ENCODE measurements at places on chromosomes 16 and 17.

GRCh38 chr16:48330189-48330840 is 54.9 kb downstream of the SIAH1 start:
- H3K27me3 ChIP-seq = no peaks in the 10 kb centered on the region
- no peak for DNase-seq
- H3K4me1 ChIP-seq = no peaks in the 10 kb centered on the region
- no peak overlapping the region for H3K27ac ChIP-seq

DNA sequence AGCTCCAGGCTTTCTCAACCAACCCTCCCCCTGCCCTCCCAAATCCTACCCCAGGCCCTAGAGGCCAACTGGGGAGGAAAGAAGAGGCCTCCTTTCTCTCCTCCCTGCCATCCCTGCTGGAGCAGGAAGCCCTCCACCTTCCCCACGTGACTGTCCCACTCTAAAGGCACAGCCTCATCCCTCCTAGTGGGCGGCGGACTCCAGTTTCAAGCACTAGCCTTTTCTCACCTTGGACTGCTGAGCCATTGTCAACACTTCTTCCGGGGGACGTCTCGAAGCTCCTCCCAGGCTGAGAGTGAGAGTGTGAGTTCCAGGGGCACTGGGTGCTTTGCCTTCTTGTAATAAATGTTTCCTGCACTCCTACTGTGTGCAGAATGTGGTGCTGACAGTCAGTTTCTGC is 21.4 kb upstream of the IRX6 start:
- H3K4me1 ChIP-seq = no peaks in the 10 kb centered on the region
- no peak overlapping the region for H3K27ac ChIP-seq
- DNase-seq = no peak
- H3K4me3 ChIP-seq = no peak overlapping the region
- no peaks in the 10 kb centered on the region for H3K36me3 ChIP-seq

DNA sequence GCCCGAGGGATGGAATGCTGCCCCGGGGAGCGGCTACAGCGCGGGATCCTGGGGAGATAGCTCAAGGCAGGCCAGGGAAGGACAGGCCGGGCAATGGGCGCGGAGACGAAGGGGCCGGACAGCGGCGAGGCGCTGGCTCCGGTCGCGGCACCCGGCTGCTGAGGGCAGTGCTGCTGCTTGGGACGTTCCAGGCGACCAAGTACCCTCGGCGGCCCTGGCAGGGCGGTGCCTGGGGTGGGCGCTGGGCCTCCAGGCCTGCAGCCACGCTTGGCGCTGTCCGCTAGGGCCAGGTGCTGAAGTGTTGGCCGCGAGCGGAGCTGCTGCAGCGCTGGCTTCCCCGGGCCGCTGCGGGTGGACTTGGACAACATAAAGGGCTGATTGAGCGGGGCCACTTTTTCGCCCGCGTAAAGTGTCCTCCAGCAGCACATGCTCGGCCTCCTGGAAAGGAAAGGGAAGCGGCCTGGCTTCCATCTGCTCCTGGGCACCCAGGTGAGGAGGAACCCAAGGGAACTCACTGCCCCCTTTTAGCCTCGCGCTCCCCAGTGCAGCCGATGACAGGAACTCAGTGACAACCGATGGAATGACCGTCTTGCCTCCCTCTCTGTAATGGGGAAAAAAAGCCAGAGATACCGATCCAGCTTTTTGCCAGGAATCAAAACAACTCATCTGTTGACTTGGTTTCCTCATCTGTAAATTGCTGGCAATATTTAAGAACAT is 23.7 kb downstream of the CLEC3A start:
- no peak overlapping the region for H3K27ac ChIP-seq
- H3K36me3 ChIP-seq = no peaks in the 10 kb centered on the region
- no peaks in the 10 kb centered on the region for H3K4me1 ChIP-seq

GRCh38 chr17:49209061-49209571 is 1.3 kb downstream of the GNGT2 start:
- H3K36me3 ChIP-seq = no peaks in the 10 kb centered on the region
- H3K4me1 ChIP-seq = no peaks in the 10 kb centered on the region
- H3K4me3 ChIP-seq = no peak overlapping the region
- no peak for DNase-seq
- peak overlapping the region; percentile 77 for H3K27ac ChIP-seq

DNA sequence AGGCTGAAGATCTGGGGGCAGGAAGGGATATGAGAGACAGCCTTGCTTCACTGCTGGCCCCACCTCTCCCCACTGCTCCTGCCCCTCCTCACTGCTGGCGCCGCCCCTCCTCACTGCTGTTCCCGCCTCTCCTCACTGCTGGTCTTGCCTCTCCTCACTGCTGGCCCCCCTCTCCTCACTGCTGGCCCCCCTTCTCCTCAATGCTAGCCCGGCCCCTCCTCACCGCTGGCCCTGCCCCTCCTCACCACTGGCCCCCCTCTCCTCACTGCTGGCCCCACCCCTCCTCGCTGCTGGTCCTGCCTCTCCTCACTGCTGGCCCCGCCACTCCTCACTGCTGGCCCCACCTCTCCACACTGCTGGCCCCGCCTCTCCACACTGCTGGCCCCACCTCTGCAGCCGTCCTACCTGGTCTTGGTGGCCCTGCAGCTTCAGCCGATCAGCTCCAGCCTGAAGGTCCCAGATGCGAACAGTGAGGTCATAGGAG is 9.5 kb upstream of the PAM16 start:
- DNase-seq = no peak
- H3K4me3 ChIP-seq = no peak overlapping the region
- no peaks in the 10 kb centered on the region for H3K4me1 ChIP-seq
- H3K27me3 ChIP-seq = no peaks in the 10 kb centered on the region
- H3K36me3 ChIP-seq = no peaks in the 10 kb centered on the region

- H3K27me3 ChIP-seq = no peaks in the 10 kb centered on the region
- no peak for DNase-seq
- no peak overlapping the region for H3K27ac ChIP-seq
These were observed 35.4 kb upstream of the ABCC11 start for GRCh38 chr16:48282636-48283263.

DNA sequence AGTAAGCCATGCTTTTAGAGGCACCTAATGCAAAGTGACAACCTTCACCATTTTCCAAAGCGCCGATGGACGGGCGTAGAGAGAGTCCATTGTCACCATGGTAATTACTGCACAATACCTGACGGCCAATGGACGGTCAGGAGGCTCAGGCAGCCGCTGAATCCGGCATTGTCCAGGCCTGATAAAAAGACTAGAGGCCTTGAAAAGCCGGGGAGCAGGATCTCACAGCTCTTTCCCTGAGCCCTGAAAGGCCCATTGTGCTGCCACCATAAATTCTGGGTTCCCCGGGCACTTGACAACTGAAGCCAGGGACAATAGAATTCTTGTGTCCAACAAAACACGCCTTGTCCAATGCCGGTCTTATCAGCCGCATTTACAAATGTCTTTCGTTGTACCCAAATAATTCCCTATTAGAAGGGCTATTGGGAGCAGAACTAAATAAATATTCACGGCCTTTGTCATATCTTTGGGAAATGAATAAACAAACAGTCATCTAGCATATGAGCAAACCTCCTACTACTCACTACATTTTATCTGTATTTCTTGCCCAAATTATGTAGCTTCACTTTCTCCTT is 62.4 kb downstream of the CDH11 start:
- no peaks in the 10 kb centered on the region for H3K4me1 ChIP-seq
- H3K36me3 ChIP-seq = no peaks in the 10 kb centered on the region
- no peak overlapping the region for H3K27ac ChIP-seq

DNA sequence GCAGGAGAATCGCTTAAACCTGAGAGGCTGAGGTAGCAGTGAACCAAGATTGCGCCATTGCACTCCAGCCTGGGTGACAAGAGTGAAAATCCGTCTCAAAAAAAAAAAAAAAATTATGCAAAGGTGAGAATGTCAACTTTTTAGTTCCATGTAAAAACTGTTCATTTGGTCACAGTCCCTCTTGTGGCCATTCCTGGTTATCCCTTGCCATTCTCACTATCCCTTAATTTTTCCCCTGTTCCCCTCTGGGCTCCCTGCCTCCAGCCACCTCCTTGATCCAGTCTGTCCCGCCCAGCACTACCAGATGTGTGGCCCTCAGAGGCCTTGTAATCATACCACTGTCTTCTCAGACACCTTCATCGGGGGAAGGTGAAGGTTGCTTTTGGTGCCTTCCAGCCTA is 23.4 kb downstream of the DCAF7 start:
- H3K36me3 ChIP-seq = no peaks in the 10 kb centered on the region
- DNase-seq = no peak
- H3K27ac ChIP-seq = no peak overlapping the region
- no peaks in the 10 kb centered on the region for H3K27me3 ChIP-seq

- H3K36me3 ChIP-seq = no peaks in the 10 kb centered on the region
- peaks cover 22% of the 10 kb centered on the region for H3K4me1 ChIP-seq
- peak; percentile 69 for DNase-seq
- peak overlapping the region; percentile 91 for H3K27ac ChIP-seq
- no peaks in the 10 kb centered on the region for H3K27me3 ChIP-seq
- H3K4me3 ChIP-seq = peak overlapping the region; percentile 65
These were observed 479 bp downstream of the ITGA3 start for GRCh38 chr17:50056217-50056960.

DNA sequence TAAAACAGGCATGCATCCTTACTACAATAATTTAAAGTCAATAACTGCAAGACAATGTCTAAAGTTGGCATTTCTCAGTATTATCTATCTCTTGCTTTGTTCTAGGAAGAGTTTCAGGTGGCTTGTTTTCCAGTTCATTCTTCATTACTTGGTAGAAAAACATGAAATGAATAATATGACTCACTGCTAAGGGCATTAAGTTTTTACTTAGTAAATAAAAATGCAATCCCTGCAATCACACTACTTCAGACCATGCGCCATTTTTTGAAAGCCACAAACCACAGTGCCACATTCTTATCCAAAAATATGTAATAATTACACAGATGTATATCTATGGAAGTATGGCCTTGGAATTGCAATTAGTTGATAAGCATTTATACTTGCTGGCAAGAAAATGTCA is 55.4 kb downstream of the CREBBP start:
- H3K27ac ChIP-seq = no peak overlapping the region
- no peaks in the 10 kb centered on the region for H3K27me3 ChIP-seq
- peaks cover 29% of the 10 kb centered on the region for H3K4me1 ChIP-seq
- no peak for DNase-seq
- no peak overlapping the region for H3K4me3 ChIP-seq

DNA sequence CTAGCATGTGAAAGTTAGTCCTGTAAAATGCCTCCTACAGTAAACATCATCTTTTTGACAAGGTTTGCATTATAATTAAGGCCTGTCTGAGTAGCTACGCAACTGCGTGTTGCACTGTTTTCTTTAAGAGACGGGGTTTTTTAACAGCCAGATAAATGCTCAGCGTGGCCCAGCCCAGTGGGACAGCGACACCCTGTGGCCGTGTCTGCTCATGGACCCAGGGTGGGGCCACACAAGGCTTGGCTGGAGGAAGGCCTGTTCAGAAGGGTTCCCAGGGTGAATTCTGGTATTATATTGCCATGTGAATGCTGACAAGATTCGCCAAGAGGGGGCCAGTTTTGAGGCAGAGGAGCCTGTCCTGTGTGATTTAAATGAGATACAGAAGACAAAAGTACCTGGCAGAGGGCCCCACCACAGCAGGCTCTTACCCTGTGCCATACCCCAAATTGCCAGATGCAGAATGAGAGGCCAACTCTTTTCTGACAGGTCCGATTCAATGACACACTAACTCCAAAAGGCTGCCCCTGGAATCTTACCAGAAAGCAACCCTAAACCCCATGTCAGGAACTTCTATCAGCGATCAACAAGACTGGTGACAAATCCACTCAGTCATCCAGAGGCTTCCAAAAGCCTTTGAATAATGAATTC is 65.9 kb upstream of the IRX6 start:
- H3K4me1 ChIP-seq = no peaks in the 10 kb centered on the region
- H3K27ac ChIP-seq = no peak overlapping the region
- no peak for DNase-seq
- no peak overlapping the region for H3K4me3 ChIP-seq
- no peaks in the 10 kb centered on the region for H3K36me3 ChIP-seq

- no peaks in the 10 kb centered on the region for H3K36me3 ChIP-seq
- H3K4me3 ChIP-seq = no peak overlapping the region
- no peak overlapping the region for H3K27ac ChIP-seq
- H3K4me1 ChIP-seq = no peaks in the 10 kb centered on the region
- no peaks in the 10 kb centered on the region for H3K27me3 ChIP-seq
- DNase-seq = no peak
These were observed 43.7 kb downstream of the IL21R start for GRCh38 chr16:27445502-27446175.

DNA sequence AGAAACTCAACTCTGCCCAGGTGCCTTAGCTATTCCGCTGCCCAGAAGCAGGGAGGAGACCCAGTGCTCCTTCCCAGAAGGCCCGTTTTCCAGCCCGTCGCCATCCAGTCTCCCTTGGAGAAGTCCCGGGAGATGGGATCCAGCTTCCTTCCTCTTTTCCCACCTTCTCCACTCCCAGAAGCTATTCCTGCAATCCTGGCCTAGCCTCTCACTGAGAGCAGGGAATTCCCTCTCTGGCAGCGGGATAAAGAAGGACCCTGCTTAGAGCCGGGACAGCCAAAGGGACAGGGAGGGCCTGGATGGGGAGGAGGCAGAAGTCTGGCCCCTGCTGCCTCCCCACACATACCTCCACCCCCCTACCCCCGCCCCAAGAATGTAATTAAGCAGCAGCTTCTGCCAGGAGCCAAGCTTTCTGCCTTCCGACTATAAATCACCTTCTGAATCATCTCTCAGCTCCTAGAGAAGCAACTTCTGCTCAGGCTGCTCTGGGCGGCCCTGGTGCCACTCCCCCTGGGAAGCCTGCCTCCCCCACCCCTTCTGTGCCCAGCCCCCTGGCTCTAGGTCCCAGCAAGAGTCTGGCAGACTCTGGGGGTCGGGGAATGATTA is 6.4 kb downstream of the WNT3 start:
- H3K27me3 ChIP-seq = no peaks in the 10 kb centered on the region
- no peak overlapping the region for H3K4me3 ChIP-seq
- H3K36me3 ChIP-seq = no peaks in the 10 kb centered on the region
- no peak overlapping the region for H3K27ac ChIP-seq
- no peaks in the 10 kb centered on the region for H3K4me1 ChIP-seq

- H3K4me1 ChIP-seq = peaks cover 4% of the 10 kb centered on the region
- DNase-seq = peak; percentile 73
- H3K27me3 ChIP-seq = no peaks in the 10 kb centered on the region
- no peaks in the 10 kb centered on the region for H3K36me3 ChIP-seq
- peak overlapping the region; percentile 97 for H3K27ac ChIP-seq
These were observed 723 bp upstream of the SPAG5 start for GRCh38 chr17:28599311-28600184.

DNA sequence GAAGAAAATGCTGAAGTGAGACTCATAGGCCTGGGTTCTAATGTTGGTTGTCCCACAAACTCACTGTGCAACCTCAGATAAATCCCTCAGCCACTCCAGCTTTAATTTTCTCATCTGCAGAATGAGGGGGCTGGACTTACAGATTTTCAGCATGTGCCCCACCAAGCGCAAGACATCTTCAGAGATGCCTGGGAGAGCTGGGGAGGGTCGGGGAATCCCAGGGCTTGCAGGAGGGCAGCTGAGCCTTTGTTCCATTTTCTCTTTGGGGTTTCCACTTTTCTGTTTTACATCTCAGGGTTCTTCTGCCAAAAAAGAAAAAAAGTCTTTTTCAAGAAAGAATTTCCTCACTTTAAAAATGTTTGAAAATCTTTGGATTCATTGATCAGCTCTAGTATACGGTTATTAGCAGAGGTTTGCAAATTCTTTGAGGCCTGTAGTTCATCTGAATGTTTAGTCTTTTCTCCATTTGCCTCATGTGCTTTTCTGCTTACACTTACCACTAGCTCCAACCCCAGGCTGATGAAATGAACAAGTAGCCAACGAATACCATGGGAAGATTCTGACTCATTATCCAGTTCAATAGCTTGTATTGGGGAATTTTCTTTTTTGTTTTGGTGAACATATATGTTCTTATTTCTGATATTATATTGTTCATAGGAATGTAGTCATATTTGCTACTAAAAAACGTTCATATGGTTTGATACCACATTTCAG is 56.4 kb downstream of the CHD9 start:
- DNase-seq = no peak
- no peaks in the 10 kb centered on the region for H3K27me3 ChIP-seq
- H3K36me3 ChIP-seq = no peaks in the 10 kb centered on the region
- no peaks in the 10 kb centered on the region for H3K4me1 ChIP-seq
- no peak overlapping the region for H3K27ac ChIP-seq

All from uterus (tissue), 4 donors.